ENCODE measurements at places on chromosomes 4 and X. TPM values are rescaled to one million over a fixed set of nuclear protein-coding genes. Genes with fewer than 3 reads are reported as not detected.

Gene ATP2B3
- total RNA-seq: 1.1 TPM

Gene JADE3
- total RNA-seq: 18.7 TPM

Gene KLHL4
- 78.9 TPM for total RNA-seq

- no peak overlapping the region for H3K27ac ChIP-seq
- H3K4me1 ChIP-seq: no peaks in the 10 kb centered on the region
- H3K4me3 ChIP-seq: no peak overlapping the region
- no peaks in the 10 kb centered on the region for H3K36me3 ChIP-seq
Measured at GRCh38 chr4:73376251-73376650, 27.8 kb upstream of the ALB start.

GRCh38 chr4:5874811-5875449, 18.0 kb downstream of the CRMP1 start:
- DNase-seq: no peak
- no peak overlapping the region for H3K4me3 ChIP-seq
- no peaks in the 10 kb centered on the region for H3K36me3 ChIP-seq
- no peak overlapping the region for H3K27ac ChIP-seq

DNA sequence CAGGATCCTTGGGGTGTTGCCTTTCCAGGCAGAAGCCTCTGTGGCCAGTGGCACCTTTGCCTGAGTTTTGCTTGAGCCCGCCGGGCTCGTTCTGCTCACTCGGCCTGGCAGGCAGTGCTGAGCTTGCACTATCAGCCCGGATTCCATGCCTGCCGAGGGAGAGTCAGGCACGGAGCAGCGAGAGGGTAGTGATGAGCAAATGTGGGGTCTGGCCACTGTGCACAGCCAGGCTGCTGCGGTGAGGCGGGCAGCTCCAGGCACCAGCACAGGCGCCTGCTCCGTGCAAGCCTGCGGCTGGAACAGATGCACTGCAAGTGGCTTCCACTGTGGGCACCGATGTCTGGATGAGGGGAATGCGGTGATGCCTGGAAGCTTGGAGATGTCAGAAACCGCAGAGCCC, 619.2 kb downstream of the RAPGEF2 start:
- H3K36me3 ChIP-seq: no peaks in the 10 kb centered on the region
- DNase-seq: no peak
- no peak overlapping the region for H3K27ac ChIP-seq
- no peaks in the 10 kb centered on the region for H3K27me3 ChIP-seq
- no peak overlapping the region for H3K4me3 ChIP-seq
- no peaks in the 10 kb centered on the region for H3K4me1 ChIP-seq

- no peaks in the 10 kb centered on the region for H3K36me3 ChIP-seq
- DNase-seq: no peak
Measured at GRCh38 chr4:169663831-169664230, 43.5 kb downstream of the CLCN3 start.

Data from adrenal gland (tissue), 19 donors.